Endothelial cell of umbilical vein (primary cell): ENCODE measurements at places on chromosomes 3 and 15.

GRCh38 chr3:174675406-174675805, 183.7 kb upstream of the NAALADL2 start:
- DNase-seq, result no peak

- no peak for DNase-seq
Observed at GRCh38 chr15:86754846-86755245, 675.2 kb downstream of the AGBL1 start.

DNA sequence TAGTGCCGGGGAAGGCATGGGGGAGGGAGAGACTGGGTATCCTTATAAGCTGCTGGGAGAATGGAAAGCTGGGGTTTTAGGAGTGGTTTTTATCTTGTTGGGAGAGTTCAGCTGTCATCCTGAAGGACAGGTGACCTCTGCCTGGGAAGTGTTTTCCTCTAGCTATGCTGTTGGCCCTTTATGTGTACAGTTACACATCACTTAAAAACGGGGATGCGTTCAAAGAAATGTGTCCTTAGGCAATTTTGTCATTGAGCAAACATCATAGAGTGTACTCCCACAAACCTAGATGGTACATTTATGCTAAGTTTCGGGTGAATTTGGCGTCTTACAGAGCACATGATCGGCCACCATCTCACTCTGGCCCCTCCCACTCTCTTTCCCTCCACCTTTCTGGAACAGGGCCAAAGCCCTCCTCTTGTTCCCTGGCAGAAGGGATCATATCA, 164.3 kb upstream of the NUDT16 start:
- DNase-seq, result no peak

DNA sequence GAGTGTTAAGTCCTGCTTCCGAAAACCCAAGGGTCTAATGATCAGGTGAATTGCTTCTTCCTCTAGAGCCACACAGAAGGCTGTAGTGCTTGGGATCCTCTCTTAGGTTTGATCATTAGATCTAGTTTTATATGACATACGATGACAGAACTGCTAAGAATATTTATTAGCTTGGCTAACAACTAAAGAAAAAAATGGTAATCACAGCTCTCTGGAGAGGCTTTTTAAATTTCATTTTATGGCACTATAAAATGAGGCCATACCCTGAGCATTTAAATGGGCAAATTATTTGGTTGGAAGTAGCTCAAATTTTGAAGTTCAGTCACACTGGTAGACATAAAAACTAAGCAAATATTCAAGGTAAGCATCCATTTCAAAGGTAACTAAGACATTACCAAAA, 482.5 kb upstream of the WNT5A start:
- no peak for DNase-seq

- DNase-seq, result no peak
Observed at GRCh38 chr3:3110749-3111361, 681 bp upstream of the IL5RA start.

- no peak for DNase-seq
Observed at GRCh38 chr3:177740254-177740653, 543.0 kb upstream of the TBL1XR1 start.

- peak; percentile 74 for DNase-seq
Observed at GRCh38 chr15:65032801-65033537, 3.5 kb upstream of the MTFMT start.

DNA sequence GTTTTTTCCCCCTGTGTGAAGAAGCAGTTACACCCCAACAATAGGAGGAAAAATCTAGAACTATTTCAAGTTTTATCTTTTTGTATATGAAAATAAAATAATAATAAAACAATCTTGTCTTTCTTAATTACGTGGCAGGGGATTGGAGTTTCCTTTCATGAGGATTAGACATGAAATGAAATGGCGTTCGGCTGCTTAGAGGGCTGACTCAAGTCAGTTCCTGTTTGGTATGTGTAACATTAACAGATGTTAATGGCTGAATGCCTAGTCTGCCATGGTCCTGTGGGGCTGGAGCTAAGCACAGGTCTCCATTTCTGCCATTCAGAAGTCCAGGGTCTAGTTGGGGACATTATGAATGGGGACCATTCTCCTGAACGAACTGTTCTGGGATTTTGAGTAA, 3.1 kb upstream of the EXOG start:
- peak; percentile 18 for DNase-seq

DNA sequence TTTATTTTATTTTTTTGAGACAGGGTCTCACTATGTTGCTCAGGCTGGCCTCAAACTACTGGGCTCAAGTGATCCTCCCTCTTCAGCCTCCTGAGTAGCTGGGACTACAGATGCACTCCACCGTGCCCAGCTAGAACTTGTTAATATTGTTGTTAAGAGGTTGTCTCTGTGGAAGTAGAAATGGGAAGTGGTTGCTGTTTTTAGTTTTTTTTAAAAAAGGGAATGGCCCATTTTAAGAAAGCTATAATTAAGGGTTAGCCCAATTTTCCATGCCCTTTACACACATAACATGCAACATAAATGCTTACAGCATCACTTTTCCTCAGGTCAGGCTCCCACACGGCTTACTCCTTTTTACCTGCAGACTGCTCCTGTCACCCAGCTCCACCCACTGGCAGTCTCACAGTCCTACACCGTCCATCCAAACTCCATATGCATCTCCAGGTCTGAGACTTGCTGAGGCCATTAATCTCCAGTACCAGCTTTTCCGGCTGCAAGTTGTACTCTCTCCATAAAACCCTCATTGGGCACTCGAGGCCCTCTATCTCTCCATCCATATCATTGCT, 19.8 kb downstream of the MORC1 start:
- no peak for DNase-seq

GRCh38 chr3:128559486-128560225, 66.7 kb upstream of the GATA2 start:
- peak; percentile 23 for DNase-seq

DNA sequence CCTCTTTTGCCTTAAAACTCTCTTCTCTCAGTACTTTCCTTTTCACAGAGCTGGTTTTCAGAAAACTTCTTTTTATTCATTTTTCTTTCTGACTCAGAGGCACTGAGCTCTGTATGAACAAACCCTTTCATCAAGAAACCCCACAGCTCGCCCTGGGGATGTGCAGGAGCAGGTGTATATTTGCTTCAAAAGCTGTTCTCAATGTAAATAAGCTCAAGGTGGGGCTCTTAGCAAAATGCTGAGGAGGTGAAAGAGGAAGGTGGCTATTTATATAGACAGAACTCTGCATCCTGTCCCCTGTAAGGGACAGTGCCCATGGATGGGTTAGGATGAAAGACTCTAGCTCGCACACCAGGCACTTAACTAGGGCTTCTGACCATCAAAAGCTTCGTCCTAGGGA, 302.0 kb downstream of the WDR72 start:
- no peak for DNase-seq

DNA sequence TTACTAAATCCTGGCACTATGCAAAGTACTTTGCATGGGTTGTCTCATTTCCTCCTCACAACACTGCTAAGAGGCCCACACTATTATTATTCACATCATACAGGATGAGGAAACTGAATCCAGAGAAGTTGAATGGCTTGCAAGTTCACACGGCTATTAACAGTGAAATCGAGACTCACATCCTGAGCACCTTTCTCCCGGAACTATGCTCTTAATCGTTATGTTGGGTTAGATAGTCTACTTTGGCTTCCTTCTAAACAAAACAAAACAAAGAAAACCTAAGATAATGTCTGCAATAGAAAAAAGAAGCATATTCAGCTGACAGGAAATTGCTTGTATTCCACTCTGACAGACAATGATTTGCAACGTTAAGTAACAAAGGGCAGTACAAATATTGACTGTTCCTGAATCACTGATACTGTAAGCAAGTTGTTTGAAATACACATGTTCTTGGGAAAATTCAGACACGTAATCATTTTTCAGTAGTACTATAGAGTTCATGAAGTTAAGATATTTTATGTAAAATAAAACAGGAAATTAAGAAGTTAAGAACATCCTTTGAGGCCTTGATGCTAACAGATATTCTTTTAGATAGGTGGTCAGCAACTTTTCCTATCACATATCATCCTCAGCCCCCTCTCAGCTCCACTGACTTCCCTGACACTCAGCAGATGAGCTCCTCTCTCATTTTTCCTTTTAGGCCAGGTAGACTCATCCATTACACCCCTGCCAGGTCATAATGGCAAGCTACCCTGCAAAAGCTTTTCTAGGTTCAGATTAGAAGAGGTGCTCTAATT, 40.7 kb downstream of the C2CD4B start:
- peak; percentile 99 for DNase-seq

- no peak for DNase-seq
Observed at GRCh38 chr15:47885920-47886319, 168.6 kb downstream of the SEMA6D start.

DNA sequence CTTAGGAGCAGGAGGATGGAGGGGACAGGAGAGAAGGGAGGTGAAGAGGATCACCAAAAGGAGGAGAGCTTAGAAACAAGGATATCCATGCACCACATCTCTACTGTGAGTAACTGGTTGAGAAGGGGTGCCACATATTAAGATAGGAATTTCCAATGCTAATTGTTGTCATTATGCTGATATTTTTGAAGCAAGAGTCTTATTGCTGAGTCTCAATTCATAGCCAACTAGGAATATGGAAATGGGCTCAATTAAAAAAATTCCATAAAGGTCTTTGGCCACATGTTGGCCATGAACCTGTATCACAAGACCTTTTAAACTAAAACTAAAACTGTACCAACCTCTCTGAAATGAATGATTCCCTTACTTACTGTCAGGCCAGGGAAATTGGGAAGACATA, 642.6 kb downstream of the MAGI1 start:
- no peak for DNase-seq

DNA sequence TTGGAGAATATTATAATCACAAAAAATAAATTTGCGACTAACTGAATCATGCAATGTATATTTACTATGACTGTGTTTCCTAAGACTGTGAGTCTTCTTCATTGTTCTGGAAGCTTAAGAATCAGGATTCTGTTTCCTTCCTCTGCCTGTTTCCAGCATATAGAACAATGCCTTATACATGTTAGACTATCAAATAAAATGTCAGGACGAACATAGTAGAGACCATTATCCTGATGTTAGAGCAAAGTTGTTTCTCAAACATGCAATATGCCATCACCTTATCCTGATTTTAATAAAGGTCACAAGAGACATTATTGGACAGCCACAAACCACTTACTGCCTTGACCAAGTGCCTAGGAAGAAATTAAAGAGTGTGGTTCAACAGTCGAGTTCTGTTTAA, 457.4 kb upstream of the AGTR1 start:
- DNase-seq, result no peak

GRCh38 chr15:44782516-44782915, 46.2 kb downstream of the TRIM69 start:
- no peak for DNase-seq

DNA sequence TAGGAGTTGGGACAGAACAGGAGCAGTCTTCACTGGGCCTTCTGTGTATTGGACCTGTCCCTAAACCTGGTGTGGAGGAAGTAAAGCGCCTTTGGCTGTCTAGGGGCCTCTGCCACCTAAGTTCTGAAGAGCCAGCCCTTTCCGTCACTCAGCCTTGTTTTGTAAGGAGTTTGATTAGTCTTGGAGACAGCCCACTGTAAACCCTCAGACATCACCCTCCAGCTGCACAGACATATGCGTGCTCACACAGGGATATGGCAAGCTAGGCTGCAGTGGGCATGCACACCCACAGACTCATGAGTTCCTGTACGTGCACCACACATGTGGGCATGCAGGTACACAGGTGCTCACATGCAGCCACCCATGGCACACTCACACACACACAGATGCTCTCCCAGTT, 5.2 kb downstream of the PRKCD start:
- no peak for DNase-seq

- DNase-seq, result no peak
Observed at GRCh38 chr3:90007778-90008499, 900.5 kb downstream of the EPHA3 start.

GRCh38 chr3:154334973-154335420, 10.7 kb upstream of the DHX36 start:
- DNase-seq, result peak; percentile 63

DNA sequence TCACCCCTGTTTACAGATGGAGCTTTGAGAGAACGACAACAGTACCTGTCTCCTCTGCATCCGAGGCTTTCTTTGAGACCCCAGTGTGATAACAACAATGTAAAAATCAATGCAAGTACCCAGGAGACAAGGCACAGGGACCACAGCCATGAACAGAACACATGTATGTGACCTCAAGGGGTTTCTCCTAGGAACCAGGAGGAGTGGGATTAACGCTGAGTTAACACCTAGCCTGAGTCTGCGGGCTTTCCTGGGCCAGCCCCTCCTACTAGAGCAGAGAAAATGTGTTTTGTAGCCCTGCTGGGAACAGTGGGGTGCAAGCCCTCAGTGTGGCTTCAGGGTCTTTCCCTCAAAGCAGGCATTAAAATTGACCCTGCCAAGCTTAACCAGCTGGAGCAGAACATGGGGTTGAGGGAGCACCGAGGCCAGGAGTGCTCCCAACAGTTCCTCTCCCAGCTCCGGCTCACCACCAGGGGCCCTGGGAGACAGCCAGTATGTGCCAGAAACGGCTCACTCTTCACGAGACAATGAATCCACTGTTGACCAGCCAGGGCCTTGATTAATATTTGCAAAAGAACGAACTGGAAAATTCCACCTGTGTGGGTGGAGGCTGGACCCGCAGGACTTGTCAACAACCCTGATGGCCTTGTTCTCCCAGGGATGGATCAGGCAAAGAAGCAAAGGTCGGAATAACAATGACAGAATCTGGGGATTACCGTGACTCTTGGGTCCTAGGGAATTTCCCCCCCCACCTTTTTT, 3.6 kb downstream of the CHDH start:
- no peak for DNase-seq

- DNase-seq, result no peak
Observed at GRCh38 chr3:98902351-98902740, 851 bp upstream of the DCBLD2 start.

DNA sequence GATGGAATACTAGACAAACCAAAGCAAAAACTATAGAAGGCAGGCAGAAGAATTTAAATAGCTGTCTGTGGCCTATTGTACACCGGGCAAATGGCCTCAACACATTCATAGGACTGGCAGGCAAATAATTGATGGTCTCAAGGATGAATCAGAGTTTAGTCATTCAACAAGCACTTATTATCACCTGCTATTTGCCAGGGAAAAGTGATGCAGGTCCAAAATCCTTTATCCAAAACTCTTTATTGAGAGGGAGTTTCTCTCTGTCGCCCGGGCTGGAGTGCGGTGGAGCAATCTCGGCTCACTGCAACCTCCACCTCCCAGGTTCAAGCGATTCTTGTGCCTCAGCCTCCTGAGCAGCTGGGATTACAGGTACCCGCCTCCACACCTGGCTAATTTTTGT, 2.3 kb downstream of the EIF2AK4 start:
- DNase-seq, result peak; percentile 23

- DNase-seq, result no peak
Observed at GRCh38 chr3:101530686-101531047, 17.7 kb upstream of the SENP7 start.

DNA sequence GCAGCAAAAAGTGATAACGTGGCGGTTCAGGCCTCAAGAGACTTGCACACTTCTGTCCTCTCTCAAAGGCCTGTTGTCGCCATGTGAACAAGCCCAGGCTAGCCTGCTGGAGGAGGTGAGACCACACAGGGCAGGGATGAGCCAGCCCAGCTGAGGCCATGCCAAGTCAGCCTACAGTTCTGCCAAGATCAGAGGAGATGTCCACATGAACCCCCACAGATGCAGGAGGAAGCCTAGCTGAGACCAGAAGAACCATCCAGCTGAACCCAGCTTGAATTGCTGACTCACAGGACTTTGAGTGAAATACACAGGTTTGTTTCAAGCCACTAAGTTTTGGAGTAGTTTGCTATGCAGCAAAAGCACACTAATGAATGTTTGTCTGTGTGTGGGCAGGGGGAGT, 50.3 kb upstream of the SEC13 start:
- no peak for DNase-seq
